ENCODE measurements at places on chromosomes 4 and X. TPM values are rescaled to one million over a fixed set of nuclear protein-coding genes. Genes with fewer than 3 reads are reported as not detected.

The XAGE1A gene
- not detected for total RNA-seq

GRCh38 chr4:84579403-84579776 is 3.5 kb upstream of the CDS1 start:
- H3K36me3 ChIP-seq: no peaks in the 10 kb centered on the region
- DNase-seq: no peak
- peaks cover 5% of the 10 kb centered on the region for H3K4me1 ChIP-seq
- no peaks in the 10 kb centered on the region for H3K27me3 ChIP-seq
- no peak overlapping the region for H3K4me3 ChIP-seq

The VCX3B gene
- total RNA-seq: not detected

The ITIH6 gene
- not detected for total RNA-seq

DNA sequence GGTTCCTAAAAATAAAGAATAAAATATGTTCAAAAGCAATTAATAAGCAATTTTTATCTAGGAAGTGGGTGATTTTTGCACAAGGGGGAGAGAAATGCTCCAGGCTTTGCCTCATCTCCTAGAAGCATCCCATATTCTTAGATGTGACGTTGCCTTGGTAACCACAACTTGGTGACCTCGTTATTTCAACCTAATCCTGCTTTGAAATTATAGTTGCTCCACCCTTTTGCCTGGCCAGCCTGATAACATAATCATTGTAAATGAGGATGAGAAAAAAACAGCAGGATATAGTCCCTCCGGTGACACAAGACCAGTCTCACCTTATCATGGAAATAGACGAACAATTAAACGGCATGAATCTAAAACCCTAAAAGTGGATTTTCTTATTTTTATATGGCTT is 194.4 kb downstream of the QDPR start:
- no peak overlapping the region for H3K27ac ChIP-seq
- no peaks in the 10 kb centered on the region for H3K36me3 ChIP-seq
- no peak overlapping the region for H3K4me3 ChIP-seq
- DNase-seq: no peak

GRCh38 chr4:739569-739968 is 33.9 kb downstream of the PCGF3 start:
- peaks cover 63% of the 10 kb centered on the region for H3K36me3 ChIP-seq
- H3K27me3 ChIP-seq: no peaks in the 10 kb centered on the region
- no peak for DNase-seq

DNA sequence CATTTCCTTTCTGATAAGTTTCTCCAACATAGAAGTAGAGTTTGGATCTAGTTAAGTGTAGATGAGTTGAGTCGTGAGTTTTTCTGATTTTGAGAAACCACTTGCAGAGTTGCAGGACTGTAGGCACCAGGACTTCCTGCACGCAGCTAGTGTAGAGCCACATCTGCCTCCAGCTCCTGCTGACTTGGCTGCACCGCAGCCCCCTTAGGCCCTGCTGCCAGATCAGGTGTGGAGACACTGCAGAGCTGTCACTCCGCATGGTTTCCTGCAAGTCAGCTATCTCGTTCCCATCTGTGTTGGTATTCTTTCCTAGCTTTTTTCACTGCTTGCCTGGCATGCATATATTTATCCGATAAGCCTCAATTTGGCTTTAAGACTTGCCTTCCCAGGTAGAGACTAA is 48.9 kb downstream of the PCDH7 start:
- no peaks in the 10 kb centered on the region for H3K4me1 ChIP-seq
- H3K4me3 ChIP-seq: no peak overlapping the region
- no peaks in the 10 kb centered on the region for H3K36me3 ChIP-seq
- no peaks in the 10 kb centered on the region for H3K27me3 ChIP-seq
- no peak overlapping the region for H3K27ac ChIP-seq

DNA sequence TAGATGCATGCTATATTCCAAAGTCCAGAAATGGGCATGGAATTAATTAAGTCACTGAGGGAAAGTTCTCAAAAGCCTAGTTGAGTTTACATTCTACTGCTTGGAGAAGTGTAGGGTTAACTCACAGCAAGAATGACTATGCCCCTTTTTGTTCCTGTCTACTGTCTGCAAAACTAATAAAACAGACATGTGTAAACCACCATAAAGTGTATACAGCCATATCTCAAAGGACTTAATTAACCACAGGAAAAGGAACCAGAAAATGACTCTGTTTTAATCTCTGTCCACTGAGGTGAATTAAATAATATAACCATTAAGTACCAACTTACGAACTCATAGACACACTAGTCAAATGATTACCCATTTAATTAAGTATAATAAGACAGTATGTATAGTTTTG is 84.9 kb downstream of the PRDM5 start:
- H3K27me3 ChIP-seq: no peaks in the 10 kb centered on the region
- H3K4me1 ChIP-seq: no peaks in the 10 kb centered on the region
- H3K27ac ChIP-seq: no peak overlapping the region
- no peak overlapping the region for H3K4me3 ChIP-seq
- H3K36me3 ChIP-seq: no peaks in the 10 kb centered on the region
- DNase-seq: no peak

DNA sequence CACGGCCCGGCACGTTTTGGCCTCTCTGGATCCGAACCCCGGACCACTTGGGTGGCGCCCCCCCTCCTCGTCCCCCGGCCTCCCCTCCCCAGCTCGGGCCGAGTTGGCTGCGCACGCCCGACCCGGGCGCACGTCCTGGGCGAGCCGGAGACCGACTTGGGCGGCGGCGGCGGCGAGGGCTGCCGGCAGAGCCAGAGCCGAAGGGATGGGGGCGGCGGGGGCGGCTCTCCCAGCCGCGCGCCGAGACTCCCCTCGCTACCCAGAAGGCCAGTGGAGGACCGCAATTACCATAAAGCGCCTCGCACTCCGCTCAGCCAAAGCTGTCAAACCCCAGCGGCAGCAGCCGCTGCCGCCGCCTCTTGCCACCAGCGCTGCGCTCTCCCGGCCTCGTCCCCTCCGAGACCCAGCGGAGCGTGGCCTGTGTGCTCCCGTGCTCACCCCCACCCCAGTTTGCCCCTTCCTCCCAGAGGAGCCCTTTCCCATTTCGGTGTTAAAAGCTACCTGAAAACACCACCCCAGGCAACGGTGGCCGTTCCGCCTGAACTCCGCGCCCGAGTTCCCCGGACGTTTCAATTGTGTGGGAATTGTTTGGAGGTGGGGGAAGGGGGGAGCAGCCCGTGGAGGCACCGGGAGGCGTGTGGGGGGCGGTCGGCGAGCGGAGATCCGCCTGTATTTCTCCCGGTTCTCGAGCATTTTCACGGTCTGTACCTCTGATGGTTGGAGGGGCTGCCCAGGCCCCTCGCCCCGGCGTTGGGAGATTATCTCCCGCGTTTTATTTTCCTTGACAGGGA is 701 bp upstream of the BCOR start:
- H3K27me3 ChIP-seq: no peaks in the 10 kb centered on the region
- peak overlapping the region; percentile 91 for H3K27ac ChIP-seq
- no peaks in the 10 kb centered on the region for H3K36me3 ChIP-seq
- peak; percentile 40 for DNase-seq

The FATE1 gene
- total RNA-seq: not detected

DNA sequence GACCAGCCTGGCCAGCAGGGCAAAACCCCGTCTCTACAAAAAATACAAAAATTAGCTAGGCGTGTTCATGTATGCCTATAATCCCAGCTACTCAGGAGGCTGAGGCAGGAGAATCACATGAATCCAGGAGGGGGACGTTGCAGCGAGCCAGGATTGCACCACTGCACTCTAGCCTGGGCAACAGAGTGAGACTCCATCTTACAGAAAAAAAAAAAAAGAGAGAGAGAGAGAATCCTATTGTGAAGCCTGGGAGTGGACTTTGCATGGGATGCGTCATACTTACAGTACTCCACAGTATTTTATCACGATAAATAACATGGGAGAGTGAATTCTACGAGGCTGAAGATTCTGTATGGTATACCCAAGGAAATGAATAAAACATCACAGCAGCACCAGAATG is 139.6 kb downstream of the AASDH start:
- no peak overlapping the region for H3K4me3 ChIP-seq
- no peak overlapping the region for H3K27ac ChIP-seq
- DNase-seq: no peak
- H3K27me3 ChIP-seq: no peaks in the 10 kb centered on the region
- H3K4me1 ChIP-seq: no peaks in the 10 kb centered on the region

The AFM gene
- total RNA-seq: not detected

- H3K27me3 ChIP-seq: no peaks in the 10 kb centered on the region
- peak overlapping the region; percentile 50 for H3K27ac ChIP-seq
- H3K4me1 ChIP-seq: peaks cover 6% of the 10 kb centered on the region
Observed at GRCh38 chrX:149949743-149950436, 11.6 kb upstream of the EOLA2 start.

GRCh38 chr4:53208753-53209152 is 157.1 kb downstream of the SCFD2 start:
- H3K27ac ChIP-seq: no peak overlapping the region
- H3K4me1 ChIP-seq: no peaks in the 10 kb centered on the region
- H3K36me3 ChIP-seq: no peaks in the 10 kb centered on the region
- no peaks in the 10 kb centered on the region for H3K27me3 ChIP-seq
- DNase-seq: no peak
- H3K4me3 ChIP-seq: no peak overlapping the region

DNA sequence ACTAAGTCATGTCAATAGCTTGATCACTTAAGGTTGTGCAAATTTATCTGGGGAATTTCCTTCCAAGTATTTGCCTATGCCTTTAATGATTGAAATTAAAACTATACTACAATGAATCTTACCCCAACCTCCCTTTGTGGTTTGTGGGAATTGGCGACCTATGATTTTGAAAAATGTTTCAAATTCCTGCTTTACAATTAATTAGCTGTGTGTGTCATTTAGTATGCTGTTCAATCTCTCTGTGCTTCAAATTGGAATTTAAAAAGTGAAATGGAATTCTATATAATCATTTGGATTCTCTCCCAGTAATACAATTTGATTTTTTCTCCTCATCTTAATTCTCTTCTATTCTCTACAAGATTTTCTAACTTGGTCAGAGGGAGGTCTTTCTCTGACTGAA is 2319.5 kb downstream of the ARAP2 start:
- H3K4me1 ChIP-seq: no peaks in the 10 kb centered on the region
- DNase-seq: no peak
- no peak overlapping the region for H3K27ac ChIP-seq
- no peaks in the 10 kb centered on the region for H3K27me3 ChIP-seq
- no peak overlapping the region for H3K4me3 ChIP-seq
- H3K36me3 ChIP-seq: no peaks in the 10 kb centered on the region

The GAGE12H gene
- total RNA-seq: not detected

GRCh38 chr4:89284828-89285227 is 22.8 kb downstream of the GPRIN3 start:
- H3K27ac ChIP-seq: no peak overlapping the region
- no peaks in the 10 kb centered on the region for H3K36me3 ChIP-seq
- H3K4me1 ChIP-seq: no peaks in the 10 kb centered on the region

The CFAP299 gene
- total RNA-seq: not detected

GRCh38 chr4:133856731-133857355 is 344.7 kb downstream of the PABPC4L start:
- H3K27me3 ChIP-seq: no peaks in the 10 kb centered on the region
- DNase-seq: no peak
- H3K27ac ChIP-seq: no peak overlapping the region
- H3K4me3 ChIP-seq: no peak overlapping the region

The POU3F4 gene
- total RNA-seq: not detected

DNA sequence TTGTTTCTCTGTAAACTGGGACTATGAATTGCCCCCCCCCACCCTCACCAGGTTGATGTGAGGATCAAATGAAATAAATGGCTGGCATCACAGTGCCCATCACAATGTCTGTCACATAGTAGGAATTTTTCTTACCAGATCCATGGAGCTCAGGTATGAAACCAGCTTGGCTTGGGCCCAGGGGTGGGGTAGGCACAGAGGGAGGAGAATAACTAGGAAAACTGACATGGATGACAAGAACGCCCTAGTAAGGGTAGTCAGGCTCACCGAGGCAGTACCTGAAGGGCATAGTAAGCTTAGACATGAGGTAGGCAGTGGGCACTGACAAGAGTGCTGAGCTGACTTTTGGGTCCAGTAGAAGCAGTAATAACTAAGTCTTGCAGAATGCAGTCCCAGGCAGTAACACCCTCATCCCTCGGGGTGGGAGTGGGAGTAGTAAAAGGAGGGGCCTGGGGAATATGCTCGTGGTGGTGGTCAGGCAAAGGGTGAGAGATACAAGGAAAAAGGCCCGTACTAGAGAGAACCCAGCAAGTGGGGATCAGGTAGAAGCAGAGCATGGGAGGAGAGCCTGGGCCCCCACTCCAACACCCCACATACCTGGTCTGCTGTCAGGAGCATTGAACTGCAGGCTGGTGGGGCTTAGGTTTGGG is 155.9 kb upstream of the PJA1 start:
- no peak for DNase-seq
- H3K27me3 ChIP-seq: no peaks in the 10 kb centered on the region
- no peaks in the 10 kb centered on the region for H3K36me3 ChIP-seq
- no peak overlapping the region for H3K27ac ChIP-seq

The CFI gene
- total RNA-seq: 3.5 TPM

- no peak overlapping the region for H3K4me3 ChIP-seq
- no peak overlapping the region for H3K27ac ChIP-seq
- no peaks in the 10 kb centered on the region for H3K4me1 ChIP-seq
Observed at GRCh38 chr4:72966652-72967051, 102.9 kb downstream of the COX18 start.

The ARSD gene
- total RNA-seq: 1.8 TPM

- H3K4me1 ChIP-seq: no peaks in the 10 kb centered on the region
- H3K36me3 ChIP-seq: peaks cover 11% of the 10 kb centered on the region
- no peak overlapping the region for H3K27ac ChIP-seq
- no peak overlapping the region for H3K4me3 ChIP-seq
- no peaks in the 10 kb centered on the region for H3K27me3 ChIP-seq
Observed at GRCh38 chr4:98406819-98407218, 145.6 kb downstream of the RAP1GDS1 start.

The SLC16A2 gene
- total RNA-seq: 6.3 TPM

GRCh38 chrX:40064055-40064597 is 33.6 kb downstream of the BCOR start:
- no peaks in the 10 kb centered on the region for H3K27me3 ChIP-seq
- H3K4me1 ChIP-seq: no peaks in the 10 kb centered on the region
- no peak overlapping the region for H3K4me3 ChIP-seq
- H3K36me3 ChIP-seq: peaks cover 39% of the 10 kb centered on the region
- no peak for DNase-seq

The CABS1 gene
- not detected for total RNA-seq

DNA sequence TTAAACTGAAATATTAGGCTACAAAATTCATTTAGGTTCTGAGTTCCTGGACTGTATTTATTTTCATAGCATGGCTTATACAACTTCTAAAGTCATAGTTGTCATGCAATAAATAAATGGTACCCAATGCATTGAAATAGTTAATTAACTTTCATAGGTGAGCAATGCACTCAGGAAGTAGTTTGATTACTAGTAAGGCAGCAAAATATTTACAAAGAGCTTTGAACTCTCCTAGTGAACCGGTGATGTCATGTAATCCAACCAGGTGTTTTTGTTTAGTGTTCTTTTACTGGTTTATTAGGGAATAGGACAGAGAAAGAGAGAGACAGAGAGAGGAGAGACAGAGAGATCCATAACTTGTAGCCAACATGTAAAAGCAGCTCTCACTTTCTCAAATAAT is 228.6 kb upstream of the CTSO start:
- no peak overlapping the region for H3K27ac ChIP-seq
- H3K27me3 ChIP-seq: no peaks in the 10 kb centered on the region
- no peaks in the 10 kb centered on the region for H3K4me1 ChIP-seq
- DNase-seq: no peak

- H3K4me3 ChIP-seq: no peak overlapping the region
- H3K27ac ChIP-seq: no peak overlapping the region
- no peak for DNase-seq
Observed at GRCh38 chrX:110665223-110666002, 130.2 kb downstream of the CHRDL1 start.
